ENCODE measurements at places on chromosomes 2 and 18. TPM values are rescaled to one million over a fixed set of nuclear protein-coding genes. Genes with fewer than 3 reads are reported as not detected.

MYCN gene
- not detected for total RNA-seq

LRRC30 gene
- not detected for total RNA-seq

ASB18 gene
- not detected for total RNA-seq

ABCG8 gene
- total RNA-seq = not detected

NR4A2 gene
- total RNA-seq = 0.17 TPM

HAT1 gene
- 23.0 TPM for total RNA-seq

PROM2 gene
- 0.26 TPM for total RNA-seq

DPP10 gene
- not detected for total RNA-seq

All from fibroblast of lung (primary cell).